Foreskin melanocyte (primary cell): ENCODE measurements at places on chromosomes 3 and 15.

- no peak for DNase-seq
Observed at GRCh38 chr3:152968388-152969024, 133.6 kb downstream of the P2RY1 start.

GRCh38 chr3:155871746-155872158, 1.3 kb downstream of the GMPS start:
- DNase-seq = no peak

- no peak for DNase-seq
Observed at GRCh38 chr3:160163229-160163878, 61.9 kb upstream of the C3orf80 start.

DNA sequence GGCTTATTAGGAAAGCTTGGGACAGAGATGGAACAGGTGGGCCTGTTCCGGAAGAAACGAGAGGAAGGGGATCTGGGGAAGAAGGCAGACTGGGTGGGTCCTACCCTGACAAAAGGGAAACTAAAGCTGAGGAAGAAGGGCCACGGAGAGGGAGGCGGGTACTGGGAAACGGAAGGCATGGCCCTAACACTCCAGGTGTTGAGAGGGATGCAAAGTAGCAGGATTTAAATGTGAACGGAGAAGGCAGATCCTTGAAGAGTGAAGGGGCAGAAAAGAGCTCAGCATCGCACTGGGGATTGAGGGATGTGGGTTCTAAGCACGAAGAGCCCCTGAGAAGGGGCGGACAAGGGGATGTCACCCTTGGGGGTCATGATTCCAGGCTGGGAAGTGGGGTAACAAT, 735 bp downstream of the STIMATE start:
- no peak for DNase-seq

- DNase-seq = no peak
Observed at GRCh38 chr3:197495999-197496745, 59.6 kb downstream of the BDH1 start.

GRCh38 chr3:99980606-99981005, 133.7 kb downstream of the FILIP1L start:
- DNase-seq = no peak

GRCh38 chr3:184687363-184688015, 24.4 kb downstream of the MAGEF1 start:
- no peak for DNase-seq

DNA sequence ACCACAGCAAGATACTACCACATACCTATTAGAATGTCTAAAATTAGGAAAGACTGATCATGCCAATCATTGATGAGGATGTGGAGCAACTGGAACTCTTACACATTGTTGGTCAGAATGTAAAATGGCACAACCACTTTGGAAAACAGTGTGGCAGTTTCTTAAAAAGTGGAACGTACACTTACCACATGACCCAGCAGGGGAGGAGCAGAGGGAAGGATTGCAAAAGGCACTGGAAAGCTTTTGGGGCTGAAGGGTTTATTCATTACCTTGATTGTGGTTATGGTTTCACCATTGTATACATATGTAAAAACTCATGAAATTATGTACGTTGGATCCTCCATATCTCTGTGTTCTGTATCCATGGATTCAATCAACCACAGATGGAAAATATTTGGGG, 3.3 kb upstream of the EHD4 start:
- no peak for DNase-seq

- no peak for DNase-seq
Observed at GRCh38 chr15:38535491-38536200, 29.0 kb downstream of the RASGRP1 start.

DNA sequence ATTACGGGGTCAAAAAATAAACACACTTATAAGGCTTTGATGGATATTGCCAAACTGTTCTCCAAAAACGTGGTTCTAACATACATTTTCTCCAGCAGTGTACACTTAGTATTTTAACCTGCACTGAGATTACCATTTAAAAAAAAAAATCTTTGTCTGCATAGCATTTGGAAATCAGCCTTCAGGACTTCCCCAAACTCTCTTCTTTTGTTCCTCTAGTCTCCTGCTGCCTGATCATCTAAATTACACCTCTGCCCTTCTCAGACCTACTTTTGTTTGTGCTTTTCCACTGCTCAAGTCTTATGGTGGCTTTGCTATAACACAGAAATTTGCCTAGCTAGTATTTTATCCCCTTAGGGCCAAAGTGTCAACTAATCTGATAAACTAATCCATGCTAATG, 3.8 kb downstream of the NCEH1 start:
- no peak for DNase-seq

- peak; percentile 39 for DNase-seq
Observed at GRCh38 chr3:37096288-37096687, 78.1 kb downstream of the LRRFIP2 start.

- no peak for DNase-seq
Observed at GRCh38 chr3:10602271-10602670, 96.9 kb upstream of the ATP2B2 start.

GRCh38 chr3:151315136-151315535, 1.5 kb downstream of the GPR87 start:
- DNase-seq = peak; percentile 38

DNA sequence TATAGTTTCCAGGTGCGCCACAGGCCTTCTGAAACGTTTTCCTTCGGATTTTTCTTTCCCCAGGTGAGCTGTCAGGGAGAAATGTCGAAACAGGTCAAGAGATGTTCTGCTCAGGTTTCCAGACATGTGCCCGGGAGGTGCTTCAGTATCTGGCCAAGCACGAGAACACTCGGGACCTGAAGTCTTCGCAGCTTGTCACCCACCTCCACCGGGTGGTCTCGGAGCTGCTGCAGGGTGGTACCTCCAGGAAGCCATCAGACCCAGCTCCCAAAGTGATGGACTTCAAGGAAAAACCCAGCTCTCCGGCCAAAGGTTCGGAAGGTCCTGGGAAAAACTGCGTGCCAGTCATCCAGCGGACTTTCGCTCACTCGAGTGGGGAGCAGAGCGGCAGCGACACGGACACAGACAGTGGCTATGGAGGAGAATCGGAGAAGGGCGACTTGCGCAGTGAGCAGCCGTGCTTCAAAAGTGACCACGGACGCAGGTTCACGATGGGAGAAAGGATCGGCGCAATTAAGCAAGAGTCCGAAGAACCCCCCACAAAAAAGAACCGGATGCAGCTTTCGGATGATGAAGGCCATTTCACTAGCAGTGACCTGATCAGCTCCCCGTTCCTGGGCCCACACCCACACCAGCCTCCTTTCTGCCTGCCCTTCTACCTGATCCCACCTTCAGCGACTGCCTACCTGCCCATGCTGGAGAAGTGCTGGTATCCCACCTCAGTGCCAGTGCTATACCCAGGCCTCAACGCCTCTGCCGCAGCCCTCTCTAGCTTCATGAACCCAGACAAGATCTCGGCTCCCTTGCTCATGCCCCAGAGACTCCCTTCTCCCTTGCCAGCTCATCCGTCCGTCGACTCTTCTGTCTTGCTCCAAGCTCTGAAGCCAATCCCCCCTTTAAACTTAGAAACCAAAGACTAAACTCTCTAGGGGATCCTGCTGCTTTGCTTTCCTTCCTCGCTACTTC, 3.8 kb downstream of the BHLHE40 start:
- DNase-seq = no peak

GRCh38 chr3:149604125-149604875, 53.5 kb downstream of the WWTR1 start:
- no peak for DNase-seq

GRCh38 chr3:155064920-155065319, 15.2 kb upstream of the MME start:
- peak; percentile 31 for DNase-seq

DNA sequence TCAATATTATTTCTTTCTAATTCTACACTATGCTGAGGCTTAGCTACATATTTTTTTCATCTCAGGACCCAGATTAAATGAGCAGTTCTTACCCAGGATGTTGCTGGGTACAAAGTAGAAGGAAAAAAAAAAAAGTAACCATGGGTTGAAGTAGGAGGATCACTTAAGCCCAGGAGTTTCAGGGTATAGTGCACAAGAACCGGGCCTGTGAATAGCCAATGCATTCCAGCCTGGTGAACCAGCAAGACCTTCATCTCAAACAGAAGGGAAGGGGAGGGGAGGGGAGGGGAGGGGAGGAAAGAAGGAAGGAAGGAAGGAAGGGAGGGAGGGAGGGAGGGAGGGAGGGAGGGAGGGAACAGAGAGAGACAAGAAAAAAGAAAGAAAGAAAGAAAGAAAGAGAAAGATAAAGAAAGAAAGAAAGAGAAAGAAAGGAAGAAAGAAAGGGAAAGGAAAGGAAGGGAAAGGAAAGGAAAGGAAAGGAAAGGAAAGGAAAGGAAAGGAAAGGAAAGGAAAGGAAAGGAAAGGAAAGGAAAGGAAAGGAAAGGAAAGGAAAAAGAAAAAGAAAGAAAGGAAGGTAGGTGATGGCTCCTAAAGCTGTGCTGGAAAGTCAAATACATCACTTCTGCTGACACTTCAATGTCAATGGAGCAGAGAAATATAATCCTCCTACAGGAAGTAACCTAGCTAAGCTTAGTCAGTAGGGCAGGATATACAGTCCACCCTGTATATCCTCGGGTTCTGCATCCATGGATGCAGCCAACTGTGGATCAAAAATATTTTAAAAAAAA, 206.8 kb upstream of the TGFBR2 start:
- DNase-seq = no peak

DNA sequence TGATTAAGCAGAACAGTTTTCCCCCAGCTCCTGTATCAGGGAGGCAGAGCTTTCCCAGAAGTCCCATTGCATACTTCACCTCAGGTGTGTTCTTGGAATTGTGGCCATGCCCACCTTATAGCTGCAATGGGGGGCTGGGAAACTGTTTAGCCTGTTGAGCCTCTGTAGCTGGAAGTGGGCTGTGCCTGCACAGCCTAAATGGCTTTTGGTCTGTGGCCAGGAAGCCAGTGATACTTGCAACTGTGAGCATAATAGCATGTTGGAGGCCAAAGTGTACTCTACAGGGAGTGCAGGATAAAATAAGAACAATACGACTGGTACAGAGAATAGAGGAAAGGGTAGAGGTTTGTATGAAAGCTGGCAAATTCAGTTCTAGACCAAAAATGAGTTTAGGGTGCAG, 248.5 kb downstream of the PTPRG start:
- no peak for DNase-seq

DNA sequence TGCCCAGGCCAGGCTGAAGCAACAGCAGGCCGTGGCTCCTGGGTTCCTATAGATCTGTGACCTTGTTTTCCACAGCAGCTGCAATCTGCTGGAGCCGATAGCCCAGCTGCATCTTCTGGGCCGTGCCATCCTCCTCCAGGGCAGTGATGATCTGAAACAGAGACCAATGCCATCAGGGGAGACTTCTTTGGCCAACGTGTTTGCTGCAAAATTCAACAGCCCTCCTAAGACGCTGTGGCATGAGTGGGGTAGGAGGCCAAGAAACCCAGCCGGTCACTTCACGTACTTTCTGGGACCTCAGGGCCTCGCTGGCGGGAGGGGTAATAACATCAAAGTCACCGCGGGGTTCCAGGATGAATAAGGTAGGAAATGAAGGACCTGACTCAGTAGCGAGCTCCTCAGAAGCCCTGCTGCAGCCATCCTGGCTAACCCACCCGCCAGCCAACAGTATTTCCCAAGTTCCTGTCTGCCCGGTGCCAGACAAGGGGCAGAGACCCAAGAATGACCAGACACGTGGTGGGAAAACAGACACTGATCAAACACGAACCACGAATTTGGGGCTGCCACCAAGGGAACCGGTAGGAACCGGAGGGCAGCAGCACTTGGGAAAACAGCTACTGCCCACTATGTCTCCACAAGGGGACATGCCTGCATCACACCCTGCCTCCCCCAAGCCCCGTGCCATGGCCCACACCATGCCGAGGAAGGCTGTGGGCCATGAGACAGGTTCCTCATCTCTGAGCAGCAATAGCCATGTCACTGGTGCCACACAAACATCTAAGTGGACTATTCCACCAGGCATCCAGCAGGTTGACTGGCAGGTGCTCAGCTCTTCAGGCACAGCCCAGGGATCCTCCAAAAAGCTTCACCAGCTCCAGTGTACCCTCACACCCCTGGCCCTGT, 25.2 kb downstream of the PLXNB1 start:
- DNase-seq = no peak

DNA sequence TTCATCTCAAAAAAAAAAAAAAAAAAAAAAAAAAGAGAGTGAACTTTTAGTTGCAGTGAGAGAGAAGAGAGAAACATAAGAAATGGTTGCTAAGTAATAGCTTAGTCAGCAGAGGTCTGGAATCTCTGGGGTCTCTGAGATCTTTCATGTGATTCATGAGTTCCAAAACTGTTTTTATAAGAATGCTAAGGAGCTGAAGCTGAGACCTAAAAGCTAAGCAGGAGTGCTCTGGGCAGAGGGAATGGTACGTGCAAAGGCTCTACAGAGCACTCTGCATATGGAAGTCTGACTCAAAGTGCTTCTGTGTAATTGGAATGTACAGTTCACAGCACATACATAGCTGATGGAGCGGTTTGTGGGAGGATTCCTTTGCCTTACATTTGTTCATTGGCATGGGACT, 66.3 kb upstream of the LRIG1 start:
- DNase-seq = no peak

- no peak for DNase-seq
Observed at GRCh38 chr15:96978937-96979473, 648.5 kb downstream of the NR2F2 start.

GRCh38 chr3:170697908-170698307, 112.0 kb upstream of the SLC7A14 start:
- no peak for DNase-seq

DNA sequence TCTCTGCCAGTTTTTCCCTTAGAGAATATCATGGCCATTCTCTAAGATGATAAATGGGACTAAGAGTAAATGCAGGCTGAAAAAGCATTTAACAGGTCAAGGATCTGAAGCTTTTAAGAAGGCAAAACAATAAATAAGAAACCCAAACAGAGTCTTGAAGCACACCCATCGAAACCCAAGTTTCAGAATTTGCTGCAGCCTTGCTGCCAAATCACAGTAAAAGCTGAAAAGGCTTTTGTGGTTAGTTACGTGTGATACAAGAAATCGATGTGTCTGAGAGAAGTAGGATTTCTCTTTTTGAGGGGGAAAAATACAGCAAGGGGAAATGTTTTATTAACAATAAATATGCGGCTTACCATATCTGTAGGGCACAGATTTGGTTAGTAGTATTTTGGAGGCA, 92.0 kb downstream of the IGF1R start:
- no peak for DNase-seq

GRCh38 chr3:365268-365667, 168.7 kb downstream of the CHL1 start:
- no peak for DNase-seq

DNA sequence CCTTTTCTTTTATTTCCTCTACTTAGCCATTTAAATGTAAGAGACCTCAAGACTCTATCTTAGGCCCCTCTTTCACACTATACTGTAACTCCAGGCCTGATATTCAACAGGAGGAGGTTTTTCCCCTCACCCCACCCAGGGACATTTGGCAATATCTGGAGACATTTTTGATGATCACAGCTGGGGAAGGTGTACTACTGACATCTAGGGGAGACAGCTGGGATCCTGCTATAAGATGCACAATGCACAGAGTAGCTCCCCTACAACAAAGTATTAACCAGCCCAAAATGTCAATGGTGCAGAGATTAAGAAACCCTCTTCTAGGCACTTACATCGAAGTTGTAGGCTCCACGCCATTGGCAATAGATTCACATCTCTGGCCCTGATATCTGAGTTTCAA, 517.5 kb upstream of the UBE2E2 start:
- no peak for DNase-seq

GRCh38 chr3:149592758-149593240, 65.0 kb downstream of the WWTR1 start:
- no peak for DNase-seq

GRCh38 chr3:125150525-125151441, 61.8 kb downstream of the SLC12A8 start:
- peak; percentile 26 for DNase-seq
